ENCODE measurements at places on chromosomes 7 and 10.

DNA sequence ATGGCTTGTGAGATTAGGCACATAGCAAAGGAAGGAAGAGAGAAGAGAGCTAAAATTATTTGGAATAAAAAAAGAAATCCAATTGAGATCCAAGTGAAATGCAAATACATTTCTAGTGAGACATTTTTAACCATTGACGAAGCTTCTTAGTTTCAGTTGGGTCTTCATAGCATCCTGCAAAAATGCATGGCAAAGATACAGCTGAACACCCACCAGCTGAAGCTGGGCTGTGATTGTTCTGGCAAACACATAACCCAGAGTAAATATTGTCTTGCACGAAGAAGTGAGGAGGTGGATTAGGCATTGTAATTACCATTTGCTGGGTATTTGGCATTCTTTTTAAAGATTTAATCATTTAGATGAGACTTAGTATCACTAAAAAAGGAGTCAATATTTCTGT is 409.4 kb downstream of the GRM8 start:
- no peaks in the 10 kb centered on the region for H3K4me1 ChIP-seq
- DNase-seq, result no peak
- no peak overlapping the region for H3K27ac ChIP-seq
- H3K27me3 ChIP-seq, result no peaks in the 10 kb centered on the region

DNA sequence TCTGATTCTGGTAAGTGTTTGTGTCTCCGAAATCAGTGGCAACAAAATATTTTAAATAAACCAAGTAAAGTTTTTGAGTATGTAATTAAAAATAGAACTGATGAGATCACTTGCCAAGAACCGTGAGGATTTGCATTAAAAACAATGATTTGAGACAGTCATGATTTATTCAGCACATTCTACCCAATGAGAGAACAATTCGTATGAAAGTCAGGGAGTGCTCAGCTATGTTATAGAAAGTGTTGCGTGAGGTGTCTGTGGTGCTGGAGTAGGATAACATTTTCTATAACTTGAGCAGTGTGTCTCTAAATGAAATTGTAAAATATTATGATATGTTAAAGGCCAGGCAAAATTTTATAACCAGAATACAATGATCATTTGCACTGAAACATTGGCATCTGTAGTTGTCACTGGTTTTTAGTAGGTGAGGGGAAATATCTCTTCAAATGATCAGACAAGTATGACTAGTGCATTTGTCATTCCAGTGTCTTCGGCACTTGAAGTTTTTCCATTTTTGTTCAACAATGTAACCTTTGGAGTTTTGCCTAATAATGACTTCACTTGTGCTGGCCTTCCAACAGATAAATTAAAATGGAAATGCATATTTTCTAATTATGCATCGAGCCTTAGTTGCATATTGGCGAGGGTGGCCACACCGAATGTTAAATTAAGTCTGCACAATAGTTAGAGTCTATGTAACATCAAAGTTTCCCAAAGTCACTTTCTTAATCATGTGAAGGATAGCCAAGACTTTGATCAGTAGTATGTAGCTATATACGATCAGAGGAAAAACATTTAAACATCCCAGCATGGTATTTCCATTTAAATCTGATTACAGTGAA is 335.9 kb downstream of the GFRA1 start:
- H3K27me3 ChIP-seq, result no peaks in the 10 kb centered on the region
- no peak overlapping the region for H3K4me3 ChIP-seq
- no peak overlapping the region for H3K27ac ChIP-seq

GRCh38 chr10:102738692-102739121 is 5.0 kb upstream of the WBP1L start:
- DNase-seq, result no peak
- no peaks in the 10 kb centered on the region for H3K36me3 ChIP-seq
- H3K4me1 ChIP-seq, result no peaks in the 10 kb centered on the region
- H3K4me3 ChIP-seq, result no peak overlapping the region
- no peaks in the 10 kb centered on the region for H3K27me3 ChIP-seq

GRCh38 chr10:22183771-22184461 is 33.9 kb downstream of the EBLN1 start:
- H3K4me1 ChIP-seq, result no peaks in the 10 kb centered on the region
- no peaks in the 10 kb centered on the region for H3K27me3 ChIP-seq
- DNase-seq, result no peak
- H3K27ac ChIP-seq, result no peak overlapping the region
- H3K4me3 ChIP-seq, result no peak overlapping the region

- no peaks in the 10 kb centered on the region for H3K36me3 ChIP-seq
- no peak overlapping the region for H3K27ac ChIP-seq
- H3K27me3 ChIP-seq, result no peaks in the 10 kb centered on the region
Observed at GRCh38 chr10:31961277-31962074, 32.8 kb upstream of the ARHGAP12 start.

Data from pancreas (tissue), 10 donors.